ENCODE measurements at places on chromosomes 1 and 21.

GRCh38 chr1:226995365-226996332 is 55.6 kb downstream of the COQ8A start:
- DNase-seq = no peak

GRCh38 chr21:38291874-38292273 is 35.1 kb downstream of the KCNJ15 start:
- DNase-seq = no peak

DNA sequence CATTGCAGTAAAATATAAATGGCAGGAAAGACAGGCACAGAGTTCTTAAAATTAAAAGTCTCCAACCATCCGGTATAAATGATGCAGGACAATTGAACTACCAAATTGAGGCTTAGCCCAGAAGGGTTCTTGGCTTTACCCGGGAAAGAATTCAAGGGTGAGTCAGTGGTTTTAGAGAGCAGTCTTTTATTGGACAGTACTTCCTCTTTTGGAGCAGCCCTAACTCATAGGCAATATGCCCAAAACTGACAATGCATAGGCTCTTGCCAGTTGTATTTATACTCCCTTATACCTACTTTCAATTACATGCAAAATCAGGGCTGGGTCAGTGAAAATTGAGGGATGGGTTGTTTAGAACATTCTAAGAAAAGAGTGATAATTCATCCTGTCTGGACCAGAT is 1628.9 kb upstream of the PRMT6 start:
- DNase-seq = no peak

DNA sequence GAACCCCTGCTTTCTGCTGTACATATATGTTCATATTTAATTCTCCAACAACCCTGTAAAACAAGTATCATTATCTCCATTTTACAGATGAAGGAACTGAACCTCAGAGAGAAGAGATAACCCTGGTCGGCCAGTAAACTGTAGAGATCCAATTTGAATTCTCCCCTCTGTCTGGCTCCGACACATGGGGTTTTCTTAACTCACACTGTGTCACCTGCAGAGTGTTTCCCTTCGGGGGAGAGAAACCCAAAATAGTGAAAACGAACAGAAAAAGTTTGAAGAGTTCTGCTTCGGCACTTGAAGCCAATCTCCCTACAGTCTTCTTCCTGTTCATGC is 17.4 kb upstream of the BCAR3 start:
- no peak for DNase-seq

- no peak for DNase-seq
Measured at GRCh38 chr1:247060771-247061170, 17.8 kb downstream of the ZNF670 start.

DNA sequence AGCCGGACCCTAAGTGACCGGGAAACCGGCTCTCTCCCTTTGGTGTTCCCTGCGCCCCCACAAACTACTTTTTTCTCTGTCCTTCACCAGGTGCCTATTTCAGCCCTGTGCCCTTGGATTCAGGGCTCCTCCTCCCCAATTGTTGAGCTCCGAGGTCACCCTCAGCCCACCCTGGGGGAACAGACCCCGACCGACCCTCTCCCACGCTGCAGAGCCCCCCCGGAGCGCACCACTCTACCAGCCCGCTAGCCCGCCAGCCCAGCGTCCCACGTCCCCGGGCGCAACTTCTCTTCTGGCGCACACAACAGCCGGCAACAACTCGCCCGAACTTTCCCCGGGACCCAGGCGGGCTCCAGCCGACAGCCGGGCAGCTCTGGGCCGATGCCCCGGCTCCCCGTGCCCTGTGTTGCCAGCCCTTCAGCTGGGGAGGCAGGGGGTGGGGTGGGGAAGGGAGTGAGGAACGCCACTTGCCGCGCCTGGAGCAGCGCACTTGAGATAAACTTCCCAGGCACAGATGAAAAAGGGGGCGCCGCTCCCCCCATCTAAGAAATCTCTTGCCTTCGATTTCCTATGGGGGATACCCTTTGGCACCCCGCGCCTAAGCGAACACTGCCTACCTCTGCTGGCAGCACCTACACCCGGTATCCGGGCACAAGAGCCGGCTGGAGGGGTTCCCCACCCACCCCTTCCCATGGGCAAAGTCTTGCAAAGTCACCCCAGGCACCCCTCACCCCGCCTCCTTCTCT is 997 bp downstream of the CASZ1 start:
- peak; percentile 35 for DNase-seq

GRCh38 chr1:13809461-13810159 is 109.6 kb downstream of the PRDM2 start:
- DNase-seq = peak; percentile 26

GRCh38 chr21:20685475-20685874 is 312.7 kb upstream of the NCAM2 start:
- DNase-seq = no peak

DNA sequence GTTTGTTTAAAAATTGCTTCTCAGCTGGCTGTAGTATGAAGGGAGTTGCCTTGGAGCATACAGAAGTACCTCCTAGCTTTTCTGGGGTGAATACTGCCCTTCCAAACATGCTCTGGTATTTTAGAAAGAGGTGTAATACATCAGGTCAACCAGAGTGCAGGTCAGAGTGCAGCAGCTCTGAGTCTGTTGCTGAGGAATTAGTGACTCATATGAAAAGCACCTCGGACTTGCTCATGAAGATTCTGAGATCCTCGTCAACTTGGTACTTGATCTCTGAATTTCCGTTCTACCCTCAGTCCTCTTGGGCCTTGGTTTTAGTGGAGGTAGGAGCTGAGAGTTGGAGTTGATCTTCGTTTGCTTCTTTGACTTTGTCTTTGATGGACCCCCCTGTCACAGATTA is 67.3 kb downstream of the NOS1AP start:
- DNase-seq = no peak

DNA sequence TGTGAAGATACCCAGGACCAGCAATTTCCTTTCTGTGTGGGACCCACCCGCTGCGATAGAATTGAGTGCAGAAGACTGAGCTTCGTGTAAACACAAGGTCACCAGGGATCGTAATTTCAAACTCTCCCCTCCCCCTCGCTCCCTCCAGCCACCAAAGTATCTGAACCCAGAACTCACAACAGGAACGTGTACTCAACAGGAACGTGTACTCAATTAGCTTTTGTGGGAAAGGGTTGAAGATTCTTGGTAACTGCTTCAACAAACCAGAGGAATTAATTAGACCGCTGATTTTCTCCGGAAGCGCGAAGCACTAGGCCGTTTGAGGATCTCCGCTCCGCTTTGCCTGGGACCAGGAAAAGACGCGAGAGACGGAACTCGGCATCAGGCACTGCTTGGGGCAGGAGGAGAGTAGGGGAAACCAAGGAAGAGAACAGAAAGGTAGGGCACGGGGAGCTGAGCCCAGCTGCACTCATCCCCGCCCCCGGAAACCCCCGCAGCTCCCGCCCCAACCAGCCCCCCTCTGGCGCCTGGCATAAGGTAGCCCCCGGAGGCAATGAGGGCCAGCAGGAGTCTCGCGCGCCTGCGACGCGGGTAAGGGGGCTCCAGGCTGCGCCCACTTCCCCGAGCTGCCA is 453 bp downstream of the DRAM2 start:
- DNase-seq = peak; percentile 81

DNA sequence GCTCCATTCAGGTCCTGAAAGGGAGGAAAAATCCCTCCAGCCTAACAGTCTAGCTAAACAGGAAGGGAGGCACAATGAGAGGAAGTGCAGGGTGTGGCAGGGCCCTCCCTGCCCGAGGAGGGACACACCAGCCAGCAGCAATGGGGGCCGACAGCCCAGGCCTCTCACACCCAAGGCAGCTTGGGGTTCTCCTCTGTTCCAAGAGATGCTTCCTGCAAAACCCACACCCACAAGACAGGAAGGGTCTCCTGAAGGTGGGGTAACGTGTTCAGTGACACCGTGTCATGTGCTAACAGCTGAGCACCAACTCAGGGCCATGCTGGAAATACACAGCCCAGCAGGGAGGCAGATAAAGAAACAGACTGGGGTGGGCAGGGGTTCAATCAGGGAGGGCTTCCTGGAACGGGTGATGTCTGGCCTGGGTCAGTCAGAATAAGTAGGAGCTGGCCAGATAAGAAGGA is 10.2 kb downstream of the ECE1 start:
- no peak for DNase-seq

DNA sequence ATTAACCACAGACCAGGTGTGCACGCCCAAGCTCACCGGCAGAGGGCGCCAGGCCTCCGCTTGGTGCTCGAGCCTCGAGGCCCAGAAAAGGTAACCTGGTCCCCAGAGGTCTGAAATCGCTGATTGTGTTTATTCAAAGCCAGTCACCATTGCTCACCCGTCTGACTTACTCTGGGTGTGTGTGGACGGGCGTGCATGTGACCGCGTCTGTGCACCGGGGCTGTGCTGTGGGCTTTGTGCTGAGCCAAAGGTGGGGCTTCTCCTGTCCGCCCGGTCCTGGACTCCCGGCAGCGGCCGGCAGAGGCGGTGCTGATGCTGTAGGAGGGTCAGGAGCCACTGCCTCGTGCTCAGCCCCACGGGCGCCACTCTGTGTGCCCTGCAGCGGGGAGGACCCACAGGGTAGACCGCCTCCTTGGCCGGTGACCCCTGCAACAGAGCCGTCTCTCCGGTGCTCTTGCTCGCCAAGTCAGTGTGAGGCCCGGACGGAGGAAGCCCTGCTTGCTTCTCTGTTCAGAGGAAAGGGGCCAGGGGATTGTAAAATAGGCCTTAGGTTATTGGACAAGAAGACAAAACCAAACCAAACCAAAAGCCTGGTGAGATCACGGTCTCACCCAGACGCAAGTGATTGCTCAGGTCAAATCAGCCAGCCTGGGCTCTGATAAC is 32.0 kb upstream of the BTG2 start:
- peak; percentile 87 for DNase-seq

DNA sequence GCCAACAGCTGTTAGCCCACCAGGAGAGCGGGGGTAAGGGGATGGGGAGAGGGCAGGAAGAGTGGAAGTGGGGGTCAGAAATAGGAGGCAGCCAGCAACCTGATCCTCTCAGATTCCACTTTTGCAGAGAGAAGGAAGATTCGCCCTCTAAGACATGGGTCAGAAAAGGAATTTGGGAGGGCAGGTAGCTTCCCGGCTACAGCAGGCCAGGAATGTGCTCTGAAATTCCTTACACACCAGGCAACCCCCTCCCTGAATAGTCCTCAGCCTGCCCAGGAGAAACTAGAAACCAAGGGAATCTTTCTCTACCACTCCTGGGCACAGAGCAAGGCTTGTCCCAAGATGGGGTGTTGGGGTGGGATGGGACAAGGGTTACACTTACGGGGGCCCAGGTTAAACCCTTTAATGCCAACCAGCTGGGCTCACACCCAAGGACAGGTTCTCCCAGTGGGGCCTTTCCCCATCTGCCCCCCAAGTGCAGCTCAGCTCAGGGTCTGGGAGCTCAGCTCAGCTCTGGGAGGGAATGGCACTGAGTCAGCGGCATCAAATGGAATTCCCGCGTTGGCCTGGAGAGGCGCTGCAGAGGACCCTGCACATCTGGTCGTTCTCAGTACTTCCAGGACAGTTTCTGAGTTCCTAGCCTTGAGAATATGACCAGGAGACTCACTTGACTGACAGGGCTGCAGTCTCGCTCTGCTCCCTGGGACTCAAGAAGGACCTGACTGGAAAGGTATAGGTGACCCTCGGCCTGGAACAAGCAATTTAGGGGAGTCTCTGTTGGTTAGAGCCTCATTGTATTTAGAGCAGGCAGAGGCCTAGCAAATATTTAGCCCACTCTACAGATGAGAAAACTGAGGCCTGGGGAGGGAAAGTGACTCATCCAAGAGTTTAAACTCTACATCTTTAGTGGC is 761 bp downstream of the TNNT2 start:
- peak; percentile 33 for DNase-seq

- no peak for DNase-seq
Measured at GRCh38 chr1:15189692-15190370, 36.3 kb downstream of the TMEM51 start.

GRCh38 chr1:242651817-242652216 is 127.3 kb upstream of the PLD5 start:
- peak; percentile 45 for DNase-seq

- no peak for DNase-seq
Measured at GRCh38 chr1:33966346-33967141, 102.7 kb downstream of the HMGB4 start.

GRCh38 chr21:46001821-46002681 is 20.5 kb downstream of the COL6A1 start:
- no peak for DNase-seq

DNA sequence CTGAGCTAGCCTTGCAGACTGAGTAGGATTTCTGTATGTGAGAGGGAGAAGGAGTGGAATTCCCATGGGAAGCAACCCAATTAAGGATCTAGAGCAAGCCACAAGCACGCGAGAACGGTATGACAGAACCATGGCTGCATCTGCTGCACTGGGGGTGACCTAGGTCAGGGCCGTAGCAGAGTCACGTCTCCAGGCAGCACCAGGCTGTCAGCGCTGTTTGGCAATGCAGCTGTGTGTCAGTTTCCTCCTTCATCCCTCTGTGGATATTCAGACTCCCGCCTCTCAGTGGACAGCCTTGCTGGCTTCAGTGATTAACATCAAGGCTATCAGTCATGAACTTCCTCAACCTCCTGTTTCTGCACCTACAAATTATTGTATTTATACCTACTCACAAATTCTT is 118.1 kb upstream of the PPP2R5A start:
- no peak for DNase-seq

DNA sequence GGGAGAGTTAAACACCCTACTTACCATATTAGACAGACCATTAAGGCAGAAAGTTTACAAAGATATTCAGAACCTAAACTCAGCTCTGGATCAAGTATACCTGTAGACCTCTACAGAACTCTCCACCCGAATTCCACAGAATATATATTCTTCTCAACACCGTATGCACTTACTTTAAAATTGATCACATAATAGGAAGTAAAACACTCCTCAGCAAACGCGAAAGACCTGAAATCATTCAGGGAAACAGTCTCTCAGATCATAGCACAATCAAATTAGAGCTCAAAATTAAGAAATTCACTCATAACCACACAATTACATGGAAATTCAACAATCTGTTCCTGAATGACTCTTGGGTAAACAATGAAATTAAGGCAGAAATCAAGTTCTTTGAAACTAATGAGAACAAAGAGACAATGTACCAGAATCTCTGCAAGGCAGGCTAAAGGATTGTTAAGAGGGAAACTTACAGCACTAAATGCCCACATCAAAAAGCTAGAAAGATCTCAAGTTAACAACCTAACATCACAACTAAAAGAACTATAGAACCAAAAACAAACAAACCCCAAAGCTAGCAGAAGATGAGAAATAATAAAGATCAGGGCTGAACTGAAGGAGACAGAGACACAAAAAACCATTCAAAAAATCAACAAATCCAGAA is 19.1 kb downstream of the CD84 start:
- no peak for DNase-seq
